ENCODE measurements at places on chromosomes 3 and 15.

- no peak for DNase-seq
These were observed 3.0 kb downstream of the ATP13A3 start for GRCh38 chr3:194483850-194484249.

GRCh38 chr3:195129644-195130492 is 141.1 kb downstream of the XXYLT1 start:
- no peak for DNase-seq

- DNase-seq, result no peak
These were observed 33.9 kb downstream of the TRPM7 start for GRCh38 chr15:50652671-50653070.

GRCh38 chr3:123067689-123068600 is 1.1 kb downstream of the PDIA5 start:
- peak; percentile 51 for DNase-seq

- no peak for DNase-seq
These were observed 41.4 kb downstream of the EOMES start for GRCh38 chr3:27680517-27681246.

DNA sequence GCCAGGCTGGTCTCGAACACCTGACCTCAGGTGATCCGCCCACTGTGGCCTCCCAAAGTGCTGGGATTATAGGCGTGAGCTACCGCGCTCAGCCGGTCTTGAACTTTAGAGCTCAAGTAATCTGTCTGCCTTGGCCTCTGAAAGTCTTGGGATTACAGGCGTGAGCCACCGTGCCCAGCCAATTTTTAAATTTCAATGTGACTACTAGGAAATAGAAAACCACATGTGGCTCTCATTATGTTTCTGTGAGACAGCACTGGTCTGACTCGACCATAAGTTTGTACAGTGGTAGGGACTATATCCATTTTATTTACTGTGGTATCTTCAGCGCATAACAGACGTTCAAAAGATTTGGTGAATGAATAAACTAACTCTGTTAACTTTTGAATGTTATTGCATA is 9.1 kb downstream of the ZFAND6 start:
- peak; percentile 51 for DNase-seq

- peak; percentile 33 for DNase-seq
These were observed 61.3 kb upstream of the CMTM8 start for GRCh38 chr3:32176989-32177701.

- DNase-seq, result no peak
These were observed 118.1 kb downstream of the OPA1 start for GRCh38 chr3:193711166-193711485.

DNA sequence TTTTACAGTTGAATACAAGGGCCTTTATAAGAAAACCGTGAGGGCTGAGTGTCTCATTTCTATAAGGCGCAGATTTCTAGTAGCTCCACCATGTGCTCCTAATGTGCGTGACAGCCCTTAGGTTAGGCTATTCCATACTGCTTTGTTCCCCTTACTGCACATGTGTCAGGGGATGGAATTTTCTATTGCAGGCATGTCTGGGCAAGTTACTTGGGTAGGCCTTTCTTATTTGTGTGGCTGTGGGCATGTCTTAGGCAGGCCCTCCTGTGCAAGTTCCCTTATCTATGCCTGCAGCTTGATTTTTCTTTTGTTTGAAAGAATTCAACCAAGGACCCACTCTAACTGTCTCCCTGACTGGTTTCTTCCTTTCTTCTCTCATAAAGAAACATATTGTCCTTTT is 434.2 kb upstream of the CNTN3 start:
- DNase-seq, result no peak

- no peak for DNase-seq
These were observed 16.7 kb upstream of the ISLR start for GRCh38 chr15:74156678-74157411.

DNA sequence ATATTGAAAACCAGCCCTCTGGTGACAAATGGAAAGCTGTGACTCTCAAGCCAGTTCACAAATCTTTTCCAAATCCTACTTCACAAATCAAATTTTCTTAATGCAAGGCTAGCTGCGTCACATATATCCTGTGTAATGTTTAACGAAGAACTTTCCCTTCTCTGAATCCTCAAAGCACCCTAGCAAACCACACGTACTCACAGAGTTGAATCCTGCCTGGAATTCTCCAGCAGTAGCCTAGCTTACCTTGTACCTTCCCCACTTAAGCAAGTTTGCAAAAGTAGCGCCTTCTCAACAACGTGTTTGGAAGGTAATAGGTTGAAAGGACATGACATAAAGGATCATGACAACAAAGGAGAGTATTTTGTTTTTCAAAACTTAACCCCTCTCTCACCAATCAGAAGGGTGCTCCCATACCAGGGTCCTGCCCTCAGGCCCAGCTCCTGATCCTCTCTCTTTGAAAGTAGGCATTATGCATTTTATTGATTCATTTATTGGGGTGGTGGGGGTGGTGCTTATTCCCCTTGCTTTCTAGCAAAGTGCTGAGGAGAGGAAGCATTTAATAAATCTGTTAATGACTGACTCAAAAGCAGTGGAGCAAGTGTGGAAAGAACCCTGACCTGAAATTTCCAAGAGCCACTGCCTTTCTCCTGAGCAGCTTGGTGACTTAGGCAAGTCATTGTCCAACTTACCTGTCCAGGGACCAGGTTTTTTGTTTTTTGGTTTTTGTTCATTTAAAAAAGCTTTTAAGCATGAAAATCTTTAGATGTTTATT is 531.6 kb downstream of the MECOM start:
- no peak for DNase-seq

- DNase-seq, result no peak
These were observed 42.9 kb downstream of the TBC1D2B start for GRCh38 chr15:78034495-78035191.

DNA sequence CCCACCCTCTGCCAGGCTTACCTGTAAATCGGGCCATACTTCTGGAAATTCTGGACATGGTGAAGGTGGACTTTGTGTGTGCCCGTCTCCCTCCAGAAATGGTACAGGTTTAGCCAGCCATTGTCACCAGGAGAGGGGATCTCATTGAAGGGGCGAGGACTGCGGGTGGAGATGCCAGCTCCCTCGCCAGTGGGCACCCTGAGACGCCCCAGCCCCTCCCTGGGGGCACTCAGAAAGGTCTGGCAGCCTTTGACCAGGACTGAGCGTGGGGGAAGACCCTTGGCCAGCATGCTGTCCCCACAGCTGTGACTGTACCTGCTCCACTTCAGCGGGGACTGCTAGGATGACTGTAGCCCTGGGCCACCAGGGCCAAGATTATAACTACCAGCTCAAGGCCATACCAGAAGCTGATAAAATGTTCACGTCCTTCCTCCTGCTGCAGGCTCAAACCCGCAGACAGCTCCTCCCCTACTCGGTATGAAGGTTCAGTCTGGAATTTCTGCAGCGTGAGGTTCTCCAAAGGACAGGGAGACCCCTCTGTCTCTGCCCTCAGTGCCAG is at the start of gene CYP11A1:
Gene CYP11A1 (minus strand): TSS at position 351 of the 559 bp plus-strand sequence. CDS start 61 bp downstream, at position 290.
- DNase-seq, result no peak

DNA sequence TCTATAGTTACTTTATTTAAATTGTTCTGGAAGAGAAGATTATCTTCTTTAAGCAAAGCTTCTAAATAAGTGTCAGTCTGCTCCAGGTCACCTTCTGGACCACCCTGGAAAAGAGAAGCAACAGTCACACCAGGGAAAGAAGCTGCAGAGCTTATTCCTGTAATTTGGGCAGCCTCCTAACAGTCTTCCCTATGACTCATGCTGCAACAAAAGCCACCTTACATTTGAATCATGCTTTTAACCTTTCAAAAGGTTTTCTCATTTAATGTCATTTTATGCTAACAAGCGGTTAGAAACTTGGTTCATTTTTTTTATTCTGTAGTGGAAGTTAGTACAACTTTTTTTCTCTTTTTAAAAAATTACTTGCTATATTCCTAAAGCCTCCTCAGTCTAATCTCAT is 5.3 kb upstream of the GUCA1C start:
- DNase-seq, result no peak

- DNase-seq, result peak; percentile 66
These were observed 69.7 kb upstream of the UBE3A start for GRCh38 chr15:25508369-25509002.

DNA sequence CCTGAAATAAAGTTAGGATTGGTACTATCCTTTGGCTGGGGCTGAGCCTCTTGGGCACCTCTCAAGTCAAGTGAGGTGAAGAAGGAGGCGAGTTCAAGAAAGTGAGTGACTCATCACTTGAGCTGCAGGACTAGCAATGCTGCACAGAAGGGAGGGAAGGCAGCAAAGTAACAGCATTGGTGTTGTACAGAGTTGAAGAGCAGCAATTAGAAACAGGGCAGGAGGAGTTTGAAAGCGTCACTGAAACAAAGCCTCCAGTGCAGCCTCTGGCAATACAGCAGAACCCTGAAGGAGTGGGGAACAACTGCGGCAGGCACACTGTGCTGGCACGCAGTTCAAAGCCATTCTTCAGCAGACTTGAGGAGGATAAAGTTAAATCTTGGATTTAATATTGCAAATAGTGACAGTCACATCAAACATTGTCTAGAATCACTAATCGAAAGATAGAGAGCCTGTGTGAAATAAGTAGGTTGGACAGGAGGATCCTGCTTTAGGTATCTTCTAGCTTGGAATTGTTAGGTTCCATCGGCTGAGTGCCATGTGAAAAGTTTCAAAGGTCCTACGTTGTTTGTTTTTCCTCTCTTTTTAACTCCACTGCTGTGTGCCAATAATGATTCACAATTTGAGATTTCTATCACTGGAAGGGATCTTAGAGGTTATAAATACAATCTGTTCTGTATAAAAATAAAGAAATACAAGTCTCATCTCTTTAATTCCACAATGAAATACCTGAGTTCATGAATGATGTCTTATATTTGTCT is 479.8 kb downstream of the NAALADL2 start:
- peak; percentile 66 for DNase-seq

DNA sequence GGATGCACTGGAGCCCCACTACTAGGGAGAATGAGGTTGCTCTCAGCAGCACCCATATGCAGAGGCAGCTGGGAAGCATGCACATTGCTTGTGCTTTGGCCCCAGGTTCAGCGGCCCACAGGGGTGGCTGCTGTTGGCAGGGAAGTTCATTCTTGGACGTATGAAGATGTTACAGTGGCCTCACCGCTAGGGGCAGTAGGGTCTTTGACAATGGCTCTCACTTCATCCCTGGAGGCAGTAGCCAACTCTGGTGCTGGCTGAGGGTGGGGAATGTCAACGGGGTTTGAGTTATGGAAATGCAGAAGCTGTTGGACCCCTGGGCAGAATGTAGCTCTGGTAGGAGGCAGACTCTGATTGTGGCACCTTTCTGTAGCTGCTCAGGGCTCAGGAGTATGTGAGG is 279.9 kb downstream of the SCAPER start:
- no peak for DNase-seq

DNA sequence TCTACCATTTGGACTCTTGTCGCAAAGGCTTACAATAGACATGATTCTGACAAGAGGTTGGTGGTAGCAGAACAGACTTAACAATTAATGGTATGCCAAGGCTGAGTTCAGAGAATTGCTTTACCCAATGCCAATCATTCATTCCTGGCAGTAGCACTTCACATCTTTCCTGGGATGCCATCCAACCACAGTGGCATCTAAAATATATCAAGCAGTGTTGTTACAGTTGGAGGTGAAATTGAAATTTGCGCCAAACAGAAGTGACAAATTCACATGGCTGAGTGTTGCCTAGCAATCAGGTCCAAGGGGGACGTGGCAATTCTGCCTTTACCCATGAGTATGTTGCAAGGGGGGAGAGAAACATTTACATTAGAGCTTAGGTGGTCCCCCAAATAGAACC is 21.0 kb upstream of the DPH6 start:
- DNase-seq, result no peak

DNA sequence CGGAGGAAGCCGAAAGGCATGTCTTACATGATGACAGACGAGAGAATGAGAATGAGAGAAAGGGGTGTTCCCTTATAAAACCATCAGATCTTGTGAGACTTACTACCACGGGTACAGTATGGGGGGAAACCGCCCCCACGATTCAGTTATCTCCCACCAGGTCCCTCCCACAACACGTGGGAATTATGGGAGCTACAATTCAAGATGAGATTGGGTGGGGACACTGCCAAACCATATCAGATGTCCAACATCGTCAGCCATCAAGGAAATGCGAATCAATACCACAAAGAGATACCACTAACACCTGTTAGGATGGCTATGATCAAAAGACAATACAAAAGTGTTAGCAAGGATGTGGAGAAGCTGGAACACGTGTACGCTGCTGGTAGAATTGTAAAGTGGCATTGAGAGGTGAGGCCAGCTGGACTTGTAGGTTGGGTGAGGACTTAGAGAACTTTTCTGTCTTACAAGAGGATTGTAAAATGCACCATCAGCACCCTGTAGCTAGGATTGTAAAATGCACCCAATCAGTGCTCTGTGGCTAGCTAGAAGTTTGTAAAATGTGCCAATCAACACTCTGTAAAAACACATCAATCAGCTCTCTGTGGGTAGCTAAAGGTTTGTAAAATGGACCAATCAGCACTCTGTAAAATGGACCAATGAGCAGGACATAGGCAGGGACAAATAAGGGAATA is 37.5 kb downstream of the VGLL4 start:
- DNase-seq, result no peak

DNA sequence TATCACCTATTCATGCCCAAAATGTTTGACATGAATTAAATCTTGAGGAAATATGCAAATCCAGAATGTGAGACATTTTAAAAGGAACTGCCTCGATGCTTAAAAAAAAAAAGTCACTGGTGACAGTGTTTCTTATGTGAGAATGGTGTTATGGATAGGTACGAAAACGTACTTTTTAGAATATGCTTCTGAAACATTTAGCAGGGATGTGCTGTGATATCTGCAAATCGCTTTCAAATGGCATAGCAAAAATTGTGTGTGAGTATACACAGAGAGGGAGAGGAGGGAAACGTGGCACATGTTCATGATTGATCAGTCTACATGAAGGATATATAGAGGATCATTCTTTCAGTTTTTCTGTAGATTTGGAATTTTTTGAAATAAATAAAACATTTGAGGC is 16.0 kb downstream of the CCNB2 start:
- DNase-seq, result no peak

GRCh38 chr3:174423936-174424335 is 435.2 kb upstream of the NAALADL2 start:
- DNase-seq, result no peak

GRCh38 chr3:129758785-129759320 is 134.7 kb downstream of the TMCC1 start:
- DNase-seq, result no peak

GRCh38 chr3:50436114-50436674 is 67.2 kb downstream of the CACNA2D2 start:
- peak; percentile 86 for DNase-seq

GRCh38 chr3:88807491-88808105 is 299.8 kb upstream of the EPHA3 start:
- DNase-seq, result peak; percentile 65

Data from AG20443 (cell line).